ENCODE measurements at places on chromosomes 16 and 17.

GRCh38 chr17:6924208-6924607 lies 71.6 kb upstream of the ALOX12 start:
- no peak for DNase-seq

- no peak for DNase-seq
Measured at GRCh38 chr17:37510056-37510455, 20.4 kb downstream of the DUSP14 start.

GRCh38 chr16:4388271-4389021 lies 16.8 kb downstream of the VASN start:
- no peak for DNase-seq

DNA sequence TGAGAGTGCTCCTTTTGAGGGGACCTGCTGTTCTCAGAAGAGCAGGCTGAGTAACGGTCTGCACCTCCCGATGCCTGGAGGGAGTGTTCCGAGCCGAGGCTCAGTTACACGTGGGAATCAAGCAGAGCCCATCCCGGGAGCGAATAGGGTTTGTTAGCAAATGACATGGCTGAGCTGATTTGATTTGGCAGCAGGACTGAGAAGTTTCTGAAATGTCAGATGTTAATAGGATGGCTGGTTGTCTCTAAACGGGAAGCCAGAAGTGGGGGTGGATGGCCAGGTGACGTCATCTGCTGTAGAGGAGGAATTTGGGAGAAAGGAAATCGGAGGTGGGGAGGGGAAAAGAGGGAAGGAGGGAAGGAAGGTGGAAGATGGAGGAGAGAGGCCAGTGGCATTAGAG lies 128.0 kb downstream of the RAP1GAP2 start:
- no peak for DNase-seq

DNA sequence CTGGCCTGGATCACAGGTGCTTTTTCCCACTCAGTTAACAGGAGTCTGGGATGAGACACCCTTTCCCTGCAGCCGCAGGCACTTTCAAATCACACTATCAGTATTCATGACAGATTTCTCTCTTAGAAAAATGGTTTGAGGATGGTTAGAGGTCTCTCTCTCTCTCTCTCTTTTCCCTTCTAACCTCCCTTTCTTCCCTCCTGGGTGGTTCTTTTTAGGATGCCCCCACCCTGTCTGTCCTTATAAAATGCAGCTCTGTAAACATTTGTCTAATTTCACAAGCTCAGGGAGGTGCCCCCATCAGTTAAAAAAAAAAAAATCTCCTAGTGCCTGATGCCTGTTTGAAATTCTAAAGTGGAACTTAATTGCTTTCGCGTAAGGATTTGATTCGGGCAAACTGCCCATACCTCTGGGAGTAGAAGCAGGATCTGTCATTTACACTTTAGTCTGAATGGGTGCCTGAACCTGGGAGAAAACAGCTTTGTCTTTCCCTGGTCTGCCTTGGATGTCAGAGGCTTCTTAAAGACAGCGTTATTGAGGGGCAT lies 158.8 kb downstream of the CCDC182 start:
- DNase-seq = no peak

DNA sequence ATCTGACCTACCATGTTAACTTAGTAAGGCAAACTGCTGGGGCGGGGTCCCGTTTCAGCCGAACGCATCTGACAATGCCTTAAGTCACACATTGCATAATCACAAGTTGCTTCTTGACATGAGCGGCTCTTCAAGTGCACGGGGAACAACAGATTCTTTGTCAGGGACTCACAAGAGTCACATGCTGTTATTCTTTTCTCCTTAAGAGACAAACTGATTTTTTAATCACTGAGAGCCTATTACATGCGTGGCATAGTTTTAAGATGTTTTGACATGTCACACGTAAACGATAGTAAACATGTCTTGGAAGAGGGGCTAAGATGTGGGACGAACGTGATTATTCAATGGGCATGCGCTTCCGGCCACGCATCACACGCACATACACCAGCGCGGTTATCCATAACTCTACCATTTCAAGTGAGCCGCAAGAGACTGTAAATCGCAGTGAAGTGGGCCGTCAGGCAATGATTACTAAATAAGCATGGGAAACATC lies 63.4 kb downstream of the ADCY9 start:
- no peak for DNase-seq

GRCh38 chr16:4245077-4245791 lies 3.4 kb upstream of the SRL start:
- DNase-seq = no peak

GRCh38 chr17:82489851-82490511 lies 29.6 kb upstream of the FOXK2 start:
- no peak for DNase-seq

DNA sequence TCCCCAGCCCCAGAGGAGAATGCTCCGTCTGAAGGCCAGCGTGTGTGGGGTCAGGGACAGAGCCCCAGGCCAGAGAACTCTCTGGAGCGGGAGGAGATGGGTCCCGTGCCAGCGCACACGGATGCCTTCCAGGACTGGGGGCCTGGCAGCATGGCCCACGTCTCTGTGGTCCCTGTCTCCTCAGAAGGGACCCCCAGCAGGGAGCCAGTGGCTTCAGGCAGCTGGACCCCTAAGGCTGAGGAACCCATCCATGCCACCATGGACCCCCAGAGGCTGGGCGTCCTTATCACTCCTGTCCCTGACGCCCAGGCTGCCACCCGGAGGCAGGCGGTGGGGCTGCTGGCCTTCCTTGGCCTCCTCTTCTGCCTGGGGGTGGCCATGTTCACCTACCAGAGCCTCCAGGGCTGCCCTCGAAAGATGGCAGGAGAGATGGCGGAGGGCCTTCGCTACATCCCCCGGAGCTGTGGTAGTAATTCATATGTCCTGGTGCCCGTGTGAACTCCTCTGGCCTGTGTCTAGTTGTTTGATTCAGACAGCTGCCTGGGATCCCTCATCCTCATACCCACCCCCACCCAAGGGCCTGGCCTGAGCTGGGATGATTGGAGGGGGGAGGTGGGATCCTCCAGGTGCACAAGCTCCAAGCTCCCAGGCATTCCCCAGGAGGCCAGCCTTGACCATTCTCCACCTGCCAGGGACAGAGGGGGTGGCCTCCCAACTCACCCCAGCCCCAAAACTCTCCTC lies 10.4 kb downstream of the CX3CL1 start:
- DNase-seq = no peak

- no peak for DNase-seq
Measured at GRCh38 chr17:65660947-65661346, 99.5 kb upstream of the AXIN2 start.

- DNase-seq = peak; percentile 62
Measured at GRCh38 chr16:77675464-77676324, 46.6 kb upstream of the NUDT7 start.
